Upper lobe of left lung (tissue), 6 donors: ENCODE measurements at places on chromosomes 4 and X. TPM values are rescaled to one million over a fixed set of nuclear protein-coding genes. Genes with fewer than 3 reads are reported as not detected.

The GYG2 gene
- 2.2 TPM for total RNA-seq

The TSC22D3 gene
- total RNA-seq = 409 TPM

The IGSF1 gene
- 0.39 TPM for total RNA-seq

The XKRX gene
- total RNA-seq = 4.4 TPM

The OPRPN gene
- not detected for total RNA-seq

- no peak for DNase-seq
Observed at GRCh38 chr4:35559559-35560365, 684.6 kb downstream of the ARAP2 start.

- no peak for DNase-seq
Observed at GRCh38 chr4:95268819-95269565, 279.8 kb downstream of the UNC5C start.

- no peak for DNase-seq
Observed at GRCh38 chrX:6184900-6185515, 43.7 kb downstream of the NLGN4X start.

GRCh38 chr4:12359420-12359819 lies 930.7 kb upstream of the HS3ST1 start:
- no peak for DNase-seq

The PTTG2 gene
- total RNA-seq = 0.43 TPM
